ENCODE measurements at places on chromosomes 2 and 18.

GRCh38 chr2:65686928-65687521 is 254.6 kb upstream of the SPRED2 start:
- DNase-seq = no peak

GRCh38 chr2:169240405-169240804 is 121.9 kb downstream of the LRP2 start:
- no peak for DNase-seq

DNA sequence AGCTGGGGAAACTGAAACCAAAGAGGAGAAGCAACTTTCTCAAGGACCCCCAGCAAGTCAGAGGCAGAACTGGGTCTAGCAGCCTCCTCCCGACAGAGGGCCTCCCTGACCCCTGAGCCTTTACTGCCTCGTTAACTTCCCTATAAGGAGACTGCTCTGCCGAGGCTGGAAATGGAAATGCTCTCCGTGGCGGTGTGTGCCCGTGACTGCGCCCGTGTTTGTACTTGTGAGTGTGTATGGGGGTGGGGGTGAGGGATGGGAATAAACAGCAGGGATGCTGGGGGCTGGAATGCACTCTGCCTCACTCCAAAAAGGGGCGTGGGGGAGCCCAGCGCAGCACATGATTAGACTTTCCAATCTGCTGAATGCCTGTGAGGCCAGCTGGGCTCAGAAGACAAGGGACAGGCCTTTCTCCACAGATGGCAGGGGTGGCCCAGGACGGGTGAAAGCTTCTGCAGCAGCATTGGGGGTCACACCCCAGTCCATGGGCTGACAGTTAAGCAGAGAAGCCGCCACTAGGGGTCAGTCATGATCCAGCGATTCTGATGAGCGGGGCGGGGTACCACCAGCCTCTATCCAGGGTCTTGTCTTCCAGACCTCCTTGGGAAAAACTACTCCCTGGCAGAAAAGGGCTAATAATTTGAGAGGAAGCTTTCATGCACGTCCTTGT is 26.8 kb downstream of the MPHOSPH10 start:
- peak; percentile 65 for DNase-seq

DNA sequence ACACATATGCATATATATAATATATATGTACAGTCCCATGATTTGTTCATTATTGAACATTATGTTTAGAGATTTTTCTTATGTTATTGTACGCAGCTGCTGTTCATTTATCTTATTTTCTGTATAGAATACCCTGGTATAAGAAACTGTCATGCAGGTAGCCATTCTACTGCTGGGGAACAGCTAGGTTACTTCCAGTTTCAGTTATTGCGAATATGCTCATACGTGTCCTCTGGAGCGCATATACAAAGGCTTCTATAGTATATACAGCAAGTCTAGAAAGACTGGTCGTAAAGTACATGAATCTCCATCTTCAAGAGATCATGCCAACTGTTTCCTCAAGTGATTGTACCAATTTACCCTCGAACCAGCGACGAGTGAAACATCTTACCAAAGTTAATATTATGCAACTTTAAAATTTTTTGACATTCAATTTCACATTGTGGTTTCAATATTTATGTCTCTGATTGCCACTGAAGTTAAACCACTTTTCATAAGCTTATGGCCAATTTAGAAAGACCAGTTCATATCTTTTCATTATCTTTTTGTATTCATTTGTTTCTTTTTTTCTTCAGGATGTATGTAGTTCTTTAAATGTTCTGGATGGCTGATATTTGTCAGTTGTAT is 53.5 kb downstream of the RDH14 start:
- DNase-seq = no peak

- no peak for DNase-seq
Measured at GRCh38 chr18:36326771-36327170, 29.3 kb downstream of the FHOD3 start.

DNA sequence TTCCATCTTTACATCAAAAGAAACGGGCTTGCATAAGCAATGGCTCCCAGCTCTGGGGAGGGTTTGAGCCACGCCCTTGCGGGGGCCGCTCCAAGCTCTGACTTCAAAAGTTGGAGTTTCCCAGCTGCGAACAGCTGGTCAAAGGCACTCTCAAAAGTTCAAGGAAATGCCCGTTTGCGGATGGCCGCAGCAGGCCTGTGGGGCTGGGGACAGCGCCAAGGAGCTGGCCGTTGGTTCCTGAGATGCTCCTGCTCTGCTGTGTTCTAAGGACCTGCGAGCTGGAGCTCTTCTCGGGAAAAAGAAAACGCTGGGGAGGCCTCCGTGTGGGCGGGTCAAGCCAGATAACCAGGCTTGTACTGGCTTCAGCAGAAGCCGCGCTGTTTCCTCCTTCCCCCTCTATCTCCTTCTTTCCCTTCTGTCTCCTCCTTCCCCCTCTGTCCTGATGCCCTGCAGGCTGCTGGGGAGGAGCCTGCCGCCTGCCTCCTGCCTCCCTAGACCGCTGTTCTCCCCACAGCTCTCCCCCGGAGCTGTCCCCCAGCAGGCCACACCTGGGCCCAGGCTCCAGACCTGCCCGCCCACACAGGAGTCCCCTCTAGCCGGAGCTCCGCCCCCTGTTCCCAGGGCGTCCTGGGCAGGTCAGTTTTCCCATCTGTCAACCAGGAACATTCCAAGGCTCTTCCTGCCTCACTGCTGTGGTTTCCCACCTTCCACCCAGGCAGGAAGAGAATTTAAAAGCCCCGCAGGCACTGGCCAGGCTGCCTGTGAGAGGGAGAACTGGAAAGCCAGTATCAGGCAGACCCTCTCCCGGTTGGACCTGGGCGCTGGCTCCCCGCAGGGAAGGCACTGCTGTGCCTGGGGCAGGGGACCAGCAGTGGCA is 14.1 kb downstream of the KLF11 start:
- no peak for DNase-seq

DNA sequence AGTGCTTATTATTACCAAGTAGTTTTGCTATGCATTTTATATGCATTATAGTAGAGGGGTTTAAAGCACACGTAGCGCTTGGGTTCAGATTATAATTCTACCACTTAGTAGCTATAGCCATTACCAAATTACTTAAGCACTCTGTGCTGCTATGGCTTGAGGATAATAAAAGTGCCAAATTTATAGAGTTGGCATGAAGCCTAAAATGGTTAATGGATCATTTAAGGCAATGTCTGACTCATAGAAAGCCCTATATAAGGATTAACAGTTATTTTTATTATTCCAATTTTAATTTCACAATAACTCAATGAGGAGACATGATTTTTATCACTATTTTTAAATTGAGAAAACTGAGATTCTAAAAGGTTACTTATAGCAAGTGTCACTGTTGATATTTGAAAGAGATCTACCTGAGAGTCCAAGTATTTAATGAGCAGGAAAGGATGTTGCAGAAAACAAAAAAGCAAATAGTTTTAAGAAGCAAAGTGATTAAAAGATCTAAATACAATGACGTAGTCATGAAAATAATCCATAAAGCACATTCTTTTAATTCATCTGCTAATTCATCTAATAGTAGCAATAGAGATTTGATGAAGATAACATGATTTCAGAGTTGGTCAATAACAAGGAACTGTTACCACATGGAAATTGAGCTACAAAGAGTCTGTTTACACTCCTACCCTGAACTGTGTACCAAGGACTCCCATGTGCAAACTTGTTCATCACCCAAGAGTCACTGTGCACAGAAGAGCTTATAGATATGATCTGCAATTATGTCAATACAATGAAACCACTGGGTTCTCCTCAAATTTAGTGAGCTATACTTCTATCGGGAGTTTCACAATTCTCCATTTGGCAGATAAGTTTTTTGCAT is 78.8 kb upstream of the DTNA start:
- DNase-seq = no peak

DNA sequence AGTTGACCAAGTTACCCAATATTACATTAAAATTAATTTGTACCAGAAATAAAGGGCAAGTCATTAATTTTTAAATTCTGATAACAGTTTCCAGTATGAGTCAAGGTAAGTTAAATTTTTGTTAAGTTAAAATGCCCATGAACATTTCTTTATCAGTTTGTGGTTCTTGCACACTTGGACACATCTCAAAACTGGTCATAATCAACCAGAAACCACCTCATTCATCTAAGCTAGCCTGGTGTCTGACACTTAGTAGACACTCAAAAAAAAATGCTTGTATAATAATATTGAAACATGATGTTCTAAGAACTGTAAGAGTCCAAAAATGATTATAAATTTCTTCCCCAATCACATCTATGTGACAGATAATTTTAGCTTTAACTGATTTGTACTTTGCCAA is 62.4 kb downstream of the SATB2 start:
- no peak for DNase-seq

DNA sequence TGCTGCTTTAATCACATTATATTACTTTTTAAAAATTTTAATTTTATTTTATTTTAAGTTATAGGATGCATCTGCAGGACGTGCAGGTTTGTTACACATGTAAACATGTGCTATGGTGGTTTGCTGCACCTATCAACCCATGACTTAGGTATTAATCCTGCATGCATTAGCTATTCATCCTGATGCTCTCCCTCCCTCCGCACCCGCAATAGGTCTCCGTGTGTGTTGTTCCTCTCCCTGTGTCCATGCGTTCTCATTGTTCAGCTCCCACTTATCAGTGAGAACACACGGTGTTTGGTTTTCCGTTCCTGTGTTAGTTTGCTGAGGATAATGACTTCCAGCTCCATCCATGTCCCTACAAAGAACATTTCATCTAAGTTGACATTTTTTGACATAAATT is 283.2 kb downstream of the CYRIA start:
- DNase-seq = no peak

DNA sequence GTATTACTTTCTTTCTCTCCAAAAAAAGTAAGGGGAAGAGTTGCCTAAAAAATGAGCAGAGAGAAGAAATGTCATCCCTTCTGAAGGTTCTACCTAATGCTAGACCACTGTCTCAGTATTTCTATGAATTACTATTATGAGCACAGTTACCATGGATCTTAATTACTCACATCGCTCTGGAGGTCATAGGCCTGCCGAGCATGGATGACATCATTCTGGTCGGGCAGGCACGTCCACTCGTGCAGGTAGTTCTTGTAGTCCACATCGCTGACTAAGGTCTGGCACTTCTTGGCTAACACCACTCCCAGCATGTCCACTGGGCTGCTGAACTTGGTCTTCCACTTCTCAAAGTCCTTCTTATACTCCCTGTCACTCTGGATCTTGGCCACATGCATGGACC is 106.9 kb downstream of the NEB start:
- DNase-seq = no peak
